ENCODE measurements at places on chromosomes 5 and 9.

- DNase-seq, result no peak
Measured at GRCh38 chr9:115058684-115059315, 59.2 kb downstream of the TNC start.

DNA sequence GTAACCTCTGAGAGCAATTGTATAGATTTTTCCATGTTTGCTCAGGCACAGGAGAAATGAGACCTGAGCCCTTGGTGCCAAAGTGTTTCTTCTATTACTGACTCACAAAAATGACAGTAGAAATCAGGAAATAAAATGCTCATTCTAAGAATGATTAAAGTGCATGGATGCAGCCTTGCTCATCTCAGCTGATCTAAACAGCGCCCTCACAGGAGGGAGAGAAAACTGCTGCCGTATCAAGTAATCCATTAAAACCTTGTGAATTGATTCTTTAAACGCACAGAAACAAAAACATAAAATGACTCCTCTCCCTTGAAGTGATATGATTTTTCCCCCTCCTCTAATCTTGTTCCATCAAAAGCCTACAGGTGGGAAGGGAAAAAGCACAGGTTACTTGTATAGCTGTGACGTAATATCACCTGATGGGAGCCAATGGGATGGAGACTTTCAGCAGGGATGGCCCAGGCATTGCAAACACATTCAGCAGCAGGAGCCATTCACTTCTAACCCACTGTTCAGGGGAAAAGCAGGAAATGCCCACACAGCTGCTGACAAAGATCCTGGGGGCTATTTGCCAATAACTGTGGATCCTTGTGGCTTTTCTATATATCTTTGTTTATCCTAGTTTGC lies 76.7 kb downstream of the PLCXD3 start:
- no peak for DNase-seq

- no peak for DNase-seq
Measured at GRCh38 chr9:124511891-124512805, 4.9 kb upstream of the NR5A1 start.

DNA sequence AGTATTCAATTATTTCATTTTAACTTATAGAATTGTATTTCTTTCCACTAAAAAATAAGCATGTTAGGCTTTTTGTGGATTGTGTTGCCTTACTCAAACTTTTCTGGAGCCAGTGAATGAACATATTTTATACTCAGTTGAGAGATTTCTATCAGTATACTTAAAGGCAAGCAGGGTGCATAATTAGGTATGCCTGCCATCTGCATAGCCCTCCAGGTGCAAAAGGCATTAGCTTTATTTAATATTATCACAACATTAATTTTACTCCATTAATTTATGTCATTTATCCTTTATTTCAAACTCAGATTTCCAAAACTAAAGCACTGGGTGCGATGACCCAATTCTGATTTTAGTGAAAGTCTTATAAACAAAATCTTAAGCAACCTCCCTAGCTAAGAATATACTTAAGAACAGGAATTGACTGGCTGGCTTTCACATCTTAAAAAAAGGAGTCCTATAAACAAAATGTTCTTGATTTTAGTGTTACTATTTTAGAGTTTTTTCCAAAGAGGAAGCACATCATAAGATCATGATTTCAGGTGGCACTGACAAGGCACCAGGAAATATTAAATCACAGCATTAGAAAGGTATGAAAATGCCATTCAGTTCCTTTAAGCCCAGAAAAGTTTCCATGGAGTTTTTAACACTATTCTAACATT lies 178.4 kb downstream of the MPDZ start:
- no peak for DNase-seq

DNA sequence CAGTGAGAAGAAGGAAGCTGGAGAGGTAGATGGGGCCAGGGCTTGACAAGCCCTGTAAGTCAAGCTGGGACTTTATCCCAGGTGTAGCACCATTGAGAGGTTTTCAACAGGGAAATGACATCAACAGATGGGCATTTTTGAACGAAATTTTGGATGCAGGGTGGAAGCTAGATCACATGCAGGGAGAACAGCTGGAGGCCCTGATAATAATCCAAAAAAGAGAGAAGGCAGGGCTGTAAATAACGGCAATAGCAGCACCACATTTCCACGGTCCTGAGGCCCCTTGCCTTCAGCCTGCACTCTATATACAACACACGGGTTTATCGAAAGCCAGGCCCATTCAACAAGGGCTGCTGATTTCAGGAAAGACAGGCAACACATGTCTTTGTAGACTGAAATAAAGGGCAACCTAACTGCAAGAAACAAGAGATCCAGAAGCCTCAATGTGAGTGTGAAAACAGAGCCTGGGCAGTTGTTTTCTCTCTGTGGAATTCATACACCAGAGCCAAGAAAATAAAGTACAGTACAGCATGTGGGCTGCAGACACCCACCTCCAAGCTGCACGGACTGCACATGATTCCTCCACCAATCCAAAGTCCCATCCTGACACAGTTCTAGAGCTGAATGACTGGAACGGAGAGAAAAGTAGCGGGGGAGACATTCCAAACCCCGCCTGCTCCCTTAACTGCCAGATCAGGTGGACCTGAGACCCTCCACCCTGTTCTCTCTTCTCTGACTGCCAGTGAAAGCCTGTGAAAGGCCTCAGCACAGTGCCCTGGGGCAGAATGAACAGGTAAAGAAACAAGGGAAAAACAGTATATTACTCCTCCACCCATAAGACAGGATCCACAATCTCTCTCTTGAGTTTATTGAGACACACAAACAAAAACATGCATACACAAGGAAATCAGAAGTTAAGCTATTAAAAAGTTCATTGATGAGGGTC lies 36.3 kb downstream of the KLHL3 start:
- DNase-seq, result no peak

DNA sequence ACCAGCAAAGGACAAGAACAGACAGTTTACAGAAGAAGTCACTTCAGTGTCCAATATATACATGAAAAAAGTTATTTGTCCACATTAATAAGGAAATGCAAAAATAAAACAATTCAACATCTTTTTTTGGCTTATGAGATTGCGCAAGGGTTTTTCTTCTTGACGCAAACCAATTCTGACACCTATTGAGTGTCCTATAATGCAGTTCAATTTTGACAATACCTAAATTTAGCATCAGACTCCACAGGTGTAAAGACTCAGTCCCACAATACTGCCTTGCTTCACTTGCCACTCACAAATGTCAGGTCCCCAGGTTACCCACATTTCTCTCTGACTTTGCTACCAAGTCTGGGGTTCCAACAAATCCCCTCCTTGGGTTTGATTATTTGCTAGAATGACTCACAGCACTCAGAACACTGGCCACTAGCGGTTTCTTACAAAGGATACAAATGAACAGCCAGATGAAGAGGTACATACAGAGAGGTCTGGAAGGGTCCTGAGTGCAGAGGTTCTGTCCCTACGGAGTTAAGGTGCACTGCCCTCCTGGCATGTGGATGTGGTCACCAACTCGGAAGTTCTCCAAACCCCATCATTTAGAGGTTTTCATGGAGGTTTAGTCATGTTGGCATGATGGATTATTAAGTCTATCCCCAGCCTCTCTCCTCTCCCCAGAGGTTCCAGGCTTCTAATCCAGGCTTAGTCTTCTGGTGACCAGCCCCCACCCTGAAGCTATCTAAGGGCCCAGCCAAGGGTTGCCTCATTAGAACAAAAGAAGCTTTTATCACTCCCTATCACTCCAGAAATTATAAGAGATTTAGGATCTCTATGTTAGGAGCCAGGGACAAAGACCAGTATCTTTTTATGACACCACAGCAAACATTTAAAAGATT lies 27.0 kb upstream of the SLC22A5 start:
- DNase-seq, result no peak

GRCh38 chr9:134858051-134858841 lies 22.4 kb upstream of the FCN2 start:
- no peak for DNase-seq

DNA sequence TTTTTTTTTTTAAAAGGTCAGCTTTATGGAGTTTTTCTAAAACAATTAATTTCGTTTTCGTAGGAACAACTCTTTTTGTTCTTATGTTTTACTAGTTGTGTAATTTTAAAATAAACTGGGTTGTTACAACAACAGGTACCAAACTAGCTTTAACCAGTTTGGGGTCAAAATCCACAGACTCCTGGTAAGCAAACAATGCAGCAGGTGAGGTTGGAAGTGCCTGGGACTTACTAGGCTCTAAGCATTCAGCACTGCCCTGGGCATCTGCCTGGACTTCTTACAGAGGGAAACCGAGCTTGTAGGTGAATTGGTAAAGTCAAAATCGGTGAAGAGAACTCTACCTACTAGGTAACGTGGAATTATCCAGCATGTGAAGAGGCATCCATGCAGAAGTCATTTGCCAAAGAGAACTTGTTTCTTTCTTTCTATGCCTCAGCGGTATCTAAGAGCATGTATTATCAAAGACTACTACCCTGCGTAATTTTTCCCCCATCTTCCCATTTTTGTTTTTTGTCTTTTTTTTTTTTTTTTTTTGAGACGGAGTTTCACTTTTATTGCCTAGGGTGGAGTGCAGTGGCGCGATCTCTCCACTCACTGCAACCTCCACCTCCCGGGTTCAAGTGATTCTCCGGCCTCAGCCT lies 145.4 kb downstream of the KCTD16 start:
- DNase-seq, result no peak

- DNase-seq, result peak; percentile 78
Measured at GRCh38 chr5:76544268-76544926, 78.8 kb downstream of the F2RL2 start.

- no peak for DNase-seq
Measured at GRCh38 chr5:89929173-89929572, 480.4 kb downstream of the CETN3 start.

DNA sequence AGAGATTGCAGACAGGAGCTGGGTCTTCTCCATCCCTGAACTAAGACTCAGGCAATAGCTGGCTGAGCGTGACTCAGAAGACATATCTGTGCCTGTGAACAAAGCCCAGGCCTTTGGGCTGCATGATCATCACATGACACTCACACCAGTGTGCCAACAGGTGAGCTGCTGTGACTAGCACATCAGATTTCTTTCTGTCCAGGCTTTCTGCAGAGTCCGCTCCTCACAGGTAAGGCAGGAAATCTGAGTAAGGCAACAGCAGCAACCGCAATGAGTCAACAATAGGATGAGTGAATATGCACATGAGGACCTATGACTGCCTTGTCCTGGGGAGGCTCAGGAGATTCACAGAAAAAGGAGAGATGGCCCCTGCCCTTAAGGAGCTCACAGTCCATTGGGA lies 293.6 kb downstream of the ACTL7B start:
- no peak for DNase-seq

DNA sequence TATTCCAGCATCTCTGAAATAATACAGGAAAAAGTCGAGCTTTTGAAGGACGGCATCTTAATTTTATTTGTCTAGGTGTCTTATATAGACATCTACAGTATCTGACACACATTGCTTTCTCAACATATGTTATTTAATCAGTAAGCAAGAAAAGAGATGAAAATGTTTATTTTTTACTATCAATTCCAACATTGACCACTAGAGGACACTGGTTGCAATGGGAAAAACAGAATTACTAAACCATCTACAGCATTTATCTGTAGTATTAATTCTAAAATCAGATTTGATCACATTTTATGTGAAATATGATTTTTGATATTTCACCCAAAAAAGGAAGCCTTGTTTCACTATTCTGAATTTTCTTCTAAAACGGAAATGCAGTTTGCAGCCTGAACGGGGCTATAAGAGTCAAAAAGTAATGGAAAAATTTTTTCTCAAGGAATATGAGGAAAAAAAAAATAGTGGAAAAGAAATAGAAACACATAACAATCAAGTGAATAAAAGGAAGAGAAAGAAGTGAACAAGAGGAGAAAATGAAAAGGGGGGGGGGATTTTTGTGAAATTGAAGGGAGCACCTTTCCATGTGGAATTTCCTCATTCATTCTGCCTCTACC lies 98.6 kb downstream of the OSTF1 start:
- peak; percentile 50 for DNase-seq

GRCh38 chr9:92275541-92275940 lies 18.0 kb downstream of the IARS1 start:
- no peak for DNase-seq

DNA sequence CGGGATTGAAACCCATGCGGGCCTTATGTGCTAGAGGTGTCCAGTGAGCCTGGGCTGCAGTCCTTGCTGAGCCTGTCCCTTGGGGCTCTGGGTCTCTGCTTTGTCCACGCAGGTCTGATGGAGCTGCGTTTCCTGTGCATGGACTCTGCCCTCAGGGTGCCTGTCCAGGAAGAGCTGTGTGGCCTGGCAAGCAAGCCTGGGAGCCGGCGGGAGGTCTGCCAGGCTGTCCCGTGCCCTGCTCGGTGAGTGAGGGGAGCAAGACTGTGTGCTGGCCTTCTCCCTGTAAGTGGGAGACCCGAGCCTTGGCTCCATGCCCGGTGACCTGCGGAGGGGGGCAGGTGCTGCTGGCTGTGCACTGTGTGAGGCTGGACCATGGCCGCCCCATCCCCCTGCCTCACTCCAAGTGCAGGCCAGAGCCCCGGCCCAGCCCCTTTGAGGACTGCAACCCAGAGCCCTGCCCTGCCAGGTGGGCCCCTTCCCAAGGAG lies 11.2 kb upstream of the CACFD1 start:
- no peak for DNase-seq

- DNase-seq, result no peak
Measured at GRCh38 chr9:109063760-109064159, 50.5 kb upstream of the CTNNAL1 start.

DNA sequence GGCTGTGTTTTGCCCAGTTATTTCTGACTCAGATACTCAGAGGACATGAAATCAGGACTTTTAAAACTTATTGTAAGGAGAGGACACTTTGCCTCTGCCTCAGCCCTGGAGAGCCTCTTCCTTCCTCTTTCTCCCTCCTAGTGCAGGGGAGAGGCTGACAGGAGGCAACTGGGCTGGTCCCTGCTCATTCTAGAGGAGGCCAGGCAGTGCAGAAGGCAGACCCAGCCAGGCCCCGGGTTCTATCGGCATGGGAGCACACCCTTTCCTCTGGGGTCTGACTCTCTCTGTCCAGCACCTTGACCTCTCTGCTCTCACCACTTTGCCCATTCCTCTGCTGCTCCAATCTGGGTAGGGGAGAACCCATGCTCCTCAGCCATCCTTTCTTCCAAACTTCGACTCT lies 16.0 kb upstream of the SMIM32 start:
- no peak for DNase-seq

GRCh38 chr9:100322954-100323536 lies 29.7 kb downstream of the TEX10 start:
- peak; percentile 39 for DNase-seq

DNA sequence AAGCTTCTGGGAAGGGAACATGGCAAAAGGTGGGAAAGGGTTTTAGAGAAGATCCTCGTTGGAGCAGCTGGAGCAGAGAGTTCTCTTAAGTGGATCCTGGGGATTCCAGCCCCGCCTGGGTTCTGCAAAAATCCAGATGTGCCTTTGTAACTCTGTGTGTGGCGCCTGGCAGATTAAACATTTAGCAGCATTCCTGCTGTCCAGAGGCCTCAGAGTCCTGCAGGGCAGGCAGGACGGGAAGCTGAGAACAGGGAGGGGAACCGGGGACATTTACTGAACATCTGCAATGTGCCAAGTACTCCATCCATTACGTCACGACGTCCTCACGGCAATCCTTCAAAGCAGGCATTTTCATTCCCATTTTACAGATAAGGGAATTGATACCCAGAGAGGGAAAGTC lies 6.0 kb downstream of the EIF4E1B start:
- DNase-seq, result no peak

- no peak for DNase-seq
Measured at GRCh38 chr9:110116543-110116885, 91.4 kb downstream of the C9orf152 start.

Data from CD4-positive, alpha-beta T cell treated with Interleukin-21 for 1 hour (primary cell).